ENCODE measurements at places on chromosomes 13 and 19.

DNA sequence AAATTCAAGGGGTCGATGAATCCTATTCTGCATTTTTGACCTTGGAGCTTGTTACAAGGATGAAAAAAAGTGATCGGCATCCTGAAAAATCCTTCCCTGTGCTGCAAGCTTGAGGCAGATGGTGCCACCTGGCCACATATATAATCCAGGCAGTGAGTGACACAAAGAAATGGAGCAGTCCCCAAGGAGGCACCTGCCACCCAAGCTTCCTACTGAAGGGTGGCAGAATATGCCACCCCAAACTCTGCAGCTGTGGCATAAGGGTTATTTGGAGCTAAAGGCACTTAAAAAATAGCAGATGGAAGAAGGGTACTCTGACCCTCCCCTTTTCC is 15.4 kb downstream of the TMEM272 start:
- no peak for DNase-seq

DNA sequence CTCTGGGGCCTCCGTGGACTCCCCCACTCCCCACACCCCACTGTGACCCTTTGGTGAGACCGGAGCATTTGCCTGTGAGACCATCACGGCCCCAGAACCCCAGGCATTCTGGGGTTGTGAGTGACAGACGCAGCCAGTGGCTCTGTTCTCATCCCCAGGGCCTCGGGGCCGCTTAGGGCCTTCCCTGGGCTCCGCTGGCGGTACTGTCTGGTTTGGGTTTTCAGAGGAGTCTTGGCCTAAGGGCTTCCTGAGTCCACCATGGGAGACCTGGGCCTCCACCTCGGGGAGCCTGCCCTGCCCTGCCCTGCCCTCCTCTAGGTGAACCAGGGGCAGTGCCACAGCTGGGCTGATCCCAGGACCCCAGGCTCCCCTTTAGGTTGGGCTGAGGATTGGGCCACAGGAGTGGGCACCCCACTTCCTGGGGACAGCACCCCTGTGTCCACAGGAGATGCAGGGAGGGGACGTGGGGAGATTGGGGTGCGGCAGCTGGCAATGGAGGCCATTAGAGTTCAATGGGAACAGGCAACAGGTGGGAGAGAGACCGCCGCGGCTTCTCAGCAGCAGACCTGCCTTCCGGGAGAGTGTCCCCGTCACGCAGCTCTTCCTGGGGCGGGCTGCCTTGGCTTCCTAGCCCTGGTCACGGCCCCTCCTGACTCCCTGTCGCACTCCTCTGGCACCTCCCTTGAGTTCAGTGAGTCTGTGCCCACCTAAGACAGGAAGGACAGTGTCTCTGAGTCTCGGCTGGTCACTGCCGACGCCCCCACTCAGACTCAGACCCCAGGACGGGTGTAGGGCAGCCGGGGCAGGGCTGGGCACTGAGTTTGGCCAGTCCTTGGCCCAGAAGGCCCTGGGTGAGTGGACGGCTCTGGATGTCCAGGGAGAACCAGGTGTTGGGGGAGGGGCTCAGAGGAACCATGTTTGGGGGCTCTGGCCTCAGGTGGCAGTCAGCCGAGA is 164.1 kb downstream of the KDM4B start:
- no peak for DNase-seq

DNA sequence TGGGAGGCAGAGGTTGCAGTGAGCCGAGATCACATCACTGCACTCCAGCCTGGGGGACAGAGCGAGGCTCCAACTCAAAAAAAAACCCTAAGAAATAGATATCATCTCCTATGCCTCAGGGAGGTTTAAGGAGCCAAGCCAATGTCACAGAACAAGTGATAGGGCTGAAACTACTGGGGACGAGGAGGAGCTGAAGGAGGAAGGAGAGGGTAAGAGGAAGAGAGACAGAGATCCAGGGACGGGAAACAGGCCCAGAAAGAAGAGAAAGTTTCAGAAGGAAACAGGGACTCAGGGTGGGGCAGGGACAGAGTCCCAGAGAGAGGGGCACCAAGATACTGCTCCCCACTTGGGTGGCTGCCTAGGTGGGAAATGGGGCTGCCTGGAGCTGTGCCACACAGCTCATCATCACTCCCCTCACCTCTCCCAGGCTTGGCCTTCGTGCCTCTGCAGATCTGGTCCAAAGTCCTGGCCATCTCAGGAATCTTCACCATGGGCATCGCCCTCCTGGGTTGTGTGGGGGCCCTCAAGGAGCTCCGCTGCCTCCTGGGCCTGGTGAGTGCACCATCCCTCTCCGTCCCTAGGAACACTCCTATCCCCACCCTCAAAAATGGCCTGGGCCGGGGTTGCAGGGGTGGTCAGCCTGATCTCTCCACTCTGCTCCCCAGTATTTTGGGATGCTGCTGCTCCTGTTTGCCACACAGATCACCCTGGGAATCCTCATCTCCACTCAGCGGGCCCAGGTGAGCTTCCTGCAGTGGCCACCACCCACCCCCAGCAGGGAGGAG is 1.5 kb downstream of the CD37 start:
- peak; percentile 75 for DNase-seq

DNA sequence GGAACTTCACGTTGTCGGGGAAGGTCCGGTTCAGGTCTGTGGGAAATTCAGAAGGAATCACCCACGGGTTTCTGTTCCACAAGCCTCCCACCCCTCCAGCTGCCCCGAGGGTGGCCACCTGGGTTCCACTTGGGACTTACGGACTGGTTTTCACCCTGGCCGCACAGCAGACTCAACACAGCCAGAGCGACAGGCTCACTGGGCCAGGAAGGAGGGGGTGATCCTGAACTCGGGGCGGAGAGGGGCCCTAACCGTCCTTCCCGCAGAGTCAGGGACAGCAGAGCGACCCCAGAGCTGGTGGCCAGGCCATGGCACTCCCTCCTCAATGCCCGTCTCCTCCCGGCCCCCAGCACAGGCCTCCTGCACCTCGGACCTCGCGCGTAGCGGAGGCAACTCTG is 13.0 kb downstream of the GRTP1 start:
- no peak for DNase-seq

DNA sequence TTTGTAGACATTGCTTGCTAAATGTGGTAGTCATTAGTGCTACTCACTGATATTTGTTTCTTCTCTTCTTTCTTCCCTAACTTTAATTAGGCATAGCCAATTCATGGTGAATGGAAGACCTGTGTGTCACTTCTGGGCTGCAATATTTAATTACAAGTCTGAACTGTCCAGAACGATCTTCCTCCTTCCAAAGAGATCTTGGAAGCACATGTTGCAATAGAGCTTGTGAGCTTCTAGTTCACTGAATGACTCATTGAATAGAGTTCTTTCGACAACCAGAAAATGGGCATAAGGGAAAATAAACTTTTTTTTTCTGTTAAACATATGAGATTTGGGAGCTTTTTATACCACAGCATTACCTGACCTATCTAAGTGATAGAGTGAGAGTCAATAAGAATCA is 1264.6 kb downstream of the PCDH9 start:
- no peak for DNase-seq

DNA sequence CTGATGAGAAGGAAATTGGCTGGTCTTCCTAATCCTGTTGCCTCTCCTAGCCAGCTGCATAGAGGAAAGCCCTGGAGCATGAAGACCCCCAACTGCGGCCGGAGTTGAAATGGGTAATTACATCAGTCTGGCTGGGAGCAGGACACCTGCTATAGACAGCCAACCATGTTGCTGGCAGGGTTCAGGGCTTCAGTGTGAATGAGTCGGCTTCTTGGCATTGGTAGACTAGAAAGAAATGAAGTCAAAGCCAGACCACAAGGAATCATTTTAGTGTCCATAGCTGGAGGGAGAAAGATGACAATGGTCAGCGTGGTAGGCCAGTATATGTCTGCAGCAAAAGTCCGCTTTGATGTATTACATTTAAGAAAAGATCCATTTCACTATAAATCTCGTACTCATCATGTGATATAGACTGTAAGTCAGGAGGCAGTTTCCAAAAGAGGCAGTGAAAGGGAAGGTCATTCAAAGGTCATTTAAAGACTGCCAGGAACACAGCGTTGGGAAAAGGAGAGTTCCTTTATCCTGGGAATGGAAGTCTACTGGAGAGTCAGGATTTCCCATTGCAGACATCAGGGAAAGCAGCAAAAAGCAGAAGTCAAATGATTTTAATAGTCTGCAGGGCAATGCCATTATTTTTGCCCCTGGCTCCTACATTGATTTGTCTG is 262.7 kb downstream of the DNAJC15 start:
- no peak for DNase-seq

DNA sequence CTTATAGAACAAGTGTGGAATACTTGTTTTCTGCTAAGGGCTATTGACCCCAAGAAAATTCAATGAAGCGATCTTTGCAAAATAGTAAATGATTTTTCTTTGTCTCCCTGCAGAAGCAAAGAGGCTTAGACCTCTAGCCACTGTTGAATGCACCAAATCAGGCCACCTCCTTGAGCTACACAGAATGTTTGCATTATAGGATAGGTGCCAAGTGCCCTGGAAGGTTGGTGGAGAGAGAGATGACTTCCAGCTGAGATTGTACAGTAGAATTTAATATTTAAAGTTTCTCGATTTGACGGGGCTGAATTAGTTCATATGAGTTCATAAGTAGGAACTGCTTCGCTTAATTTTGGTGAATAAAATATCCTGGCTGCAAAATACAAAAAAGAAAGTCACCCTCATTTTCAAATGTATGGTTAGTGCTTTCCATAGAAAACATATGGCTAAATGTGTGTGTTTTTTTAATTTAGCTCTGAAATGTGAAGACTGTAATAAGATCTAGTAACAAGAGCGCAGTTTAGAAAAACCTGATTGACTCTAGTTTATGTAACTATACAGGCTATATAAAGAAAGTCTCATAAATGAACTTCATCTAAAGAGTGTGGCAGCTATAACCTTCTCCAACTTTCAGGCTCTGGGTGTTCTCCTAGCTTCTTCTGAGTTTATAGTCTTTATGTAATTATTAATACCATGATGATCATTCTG is 41.6 kb downstream of the LRCH1 start:
- no peak for DNase-seq

DNA sequence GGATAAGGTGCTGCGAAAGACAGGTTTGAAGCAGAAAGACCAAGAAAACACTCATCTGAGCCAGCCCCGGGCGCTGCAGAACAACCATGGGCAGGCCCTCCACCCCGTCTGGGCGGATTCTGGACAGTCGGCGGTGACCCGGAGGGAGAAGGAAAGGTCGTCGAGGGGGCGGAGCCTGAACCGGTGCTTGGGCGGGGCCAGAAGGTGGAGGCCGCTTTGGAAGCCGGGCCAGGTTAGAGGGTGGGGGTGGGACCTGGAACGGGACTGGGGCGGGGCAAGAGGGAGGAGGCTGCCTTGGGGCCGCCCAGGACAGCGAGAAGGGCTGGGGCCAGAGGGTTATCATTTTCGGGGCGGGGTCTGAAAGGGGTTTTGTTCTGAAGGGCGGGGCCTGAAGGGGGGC is 5.0 kb upstream of the ZNF765 start:
- no peak for DNase-seq

DNA sequence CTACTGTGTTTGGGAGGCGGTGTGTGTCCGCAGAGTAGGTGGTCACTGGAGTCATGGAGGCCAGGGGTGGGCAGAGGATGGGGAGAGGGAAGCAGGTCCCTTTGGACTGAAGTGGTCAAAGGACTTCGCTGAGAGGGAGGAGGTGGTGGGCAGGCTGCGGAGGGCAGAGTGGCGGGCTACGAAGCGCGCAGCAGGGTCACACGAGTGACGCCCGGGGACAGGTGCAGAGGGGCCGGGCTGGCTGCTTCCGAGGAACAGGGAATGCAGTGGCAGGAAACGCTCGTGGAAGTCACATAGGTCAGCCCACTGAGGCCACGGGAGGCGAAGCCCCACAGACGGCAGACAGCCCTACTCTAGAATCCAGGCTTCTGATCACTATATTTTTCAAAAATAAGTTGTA is 111.5 kb downstream of the URI1 start:
- peak; percentile 60 for DNase-seq

GRCh38 chr13:113410472-113411201 is 42.7 kb downstream of the ADPRHL1 start:
- DNase-seq, result no peak

GRCh38 chr13:109572389-109572788 is 214.0 kb downstream of the IRS2 start:
- no peak for DNase-seq

- no peak for DNase-seq
Measured at GRCh38 chr19:50475736-50476223, 527 bp upstream of the EMC10 start.

GRCh38 chr13:52896827-52897659 is 48.6 kb upstream of the PCDH8 start:
- no peak for DNase-seq

DNA sequence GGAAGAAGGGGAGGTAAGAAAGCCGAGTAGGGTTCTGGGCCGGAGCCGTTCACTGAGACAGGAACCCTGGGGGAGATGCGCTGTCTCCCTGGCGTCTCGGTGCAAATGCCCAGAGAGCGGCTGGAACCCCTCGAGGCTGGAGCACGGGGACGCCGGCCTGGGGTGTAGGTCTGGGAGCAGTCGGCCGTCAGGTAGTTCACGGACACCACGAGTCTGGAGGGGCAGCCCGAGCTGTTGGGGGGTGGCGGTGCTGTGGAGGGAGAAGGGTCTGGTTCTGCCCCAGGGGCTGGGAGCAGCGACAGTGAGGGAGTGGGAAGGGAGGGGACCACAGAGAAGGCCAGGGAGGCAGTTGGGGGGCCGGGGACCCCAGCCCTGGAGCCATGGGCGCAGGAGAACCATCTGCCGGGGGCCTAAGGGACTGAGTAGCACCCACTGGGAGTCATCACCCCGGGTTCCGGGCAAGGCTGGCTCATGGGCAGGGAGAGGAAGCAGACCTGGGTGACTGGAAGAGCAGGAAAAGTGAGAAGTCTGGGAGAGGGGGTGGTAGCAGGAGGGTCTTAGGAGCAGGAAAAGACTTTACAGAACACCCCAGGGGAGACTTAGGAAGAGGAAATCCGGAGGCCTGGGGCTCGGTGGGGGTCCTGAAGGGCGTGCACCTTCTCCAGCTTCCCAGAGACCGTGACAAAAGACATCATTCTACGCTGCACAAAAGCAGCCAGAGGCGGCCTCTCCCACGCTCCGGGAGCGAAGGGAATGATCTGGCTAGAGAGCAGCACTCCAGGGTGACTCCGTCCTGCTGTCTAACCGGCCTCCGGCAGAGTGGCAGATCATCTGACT is 173.1 kb upstream of the SOX1 start:
- peak; percentile 72 for DNase-seq

DNA sequence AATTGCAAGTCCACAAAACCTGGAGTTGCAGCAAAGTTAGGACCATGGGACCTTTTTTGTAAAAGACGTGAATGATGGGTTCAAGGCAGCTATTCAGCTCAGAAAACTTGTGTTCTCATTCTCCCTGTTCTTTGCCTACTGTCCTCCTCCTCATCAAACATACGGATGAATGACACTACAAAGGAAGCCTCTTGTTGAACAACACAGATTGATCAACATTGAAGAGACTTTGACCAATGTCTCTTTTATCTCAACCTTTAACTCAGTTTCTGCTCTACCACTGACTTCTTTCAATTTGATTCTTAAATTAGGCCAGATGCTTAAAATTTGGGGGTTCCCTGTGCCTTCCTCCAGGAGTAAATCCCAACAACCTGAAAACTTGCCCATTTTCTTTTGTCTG is 27.9 kb upstream of the KLF12 start:
- no peak for DNase-seq

Data from suprapubic skin (tissue), 4 donors.